ENCODE measurements at places on chromosomes 4 and X.

DNA sequence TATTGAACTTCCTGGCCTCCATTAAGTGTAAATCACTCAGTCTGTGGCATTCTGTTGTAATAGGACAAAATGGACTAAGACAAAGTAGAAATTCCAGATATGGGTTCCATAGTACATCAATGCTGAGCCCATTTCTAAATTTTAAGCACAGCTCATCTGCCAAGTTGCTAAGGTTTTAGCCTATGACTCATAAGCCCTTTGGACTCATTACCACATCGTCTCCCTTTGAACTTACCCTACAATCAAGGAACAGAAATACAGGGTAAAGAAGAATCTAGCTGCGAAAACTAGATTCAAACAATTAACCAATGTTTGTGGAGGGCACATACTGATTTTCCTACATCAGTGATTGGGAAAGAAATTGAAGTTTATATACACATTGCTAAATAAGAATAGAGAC is 31.8 kb downstream of the NAA11 start:
- DNase-seq = no peak

- DNase-seq = no peak
Measured at GRCh38 chrX:92351511-92351910, 572.3 kb downstream of the PCDH11X start.

- no peak for DNase-seq
Measured at GRCh38 chr4:102263024-102263787, 82.1 kb downstream of the SLC39A8 start.

DNA sequence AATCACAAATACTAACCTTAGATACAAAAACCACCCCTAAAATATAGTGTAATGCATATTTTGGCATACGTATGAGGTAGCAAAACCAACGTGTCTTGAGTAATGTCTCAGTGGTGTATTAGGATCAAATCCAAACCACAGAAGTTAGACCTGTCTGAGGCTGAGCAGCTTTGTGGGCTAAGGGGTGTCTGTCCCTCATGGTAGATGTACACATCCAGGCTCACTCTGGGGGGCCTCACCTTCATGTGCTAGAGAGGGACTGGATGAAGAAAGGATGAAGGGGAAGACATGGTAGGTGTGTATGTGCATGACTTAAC is 188.0 kb upstream of the TBC1D9 start:
- no peak for DNase-seq

DNA sequence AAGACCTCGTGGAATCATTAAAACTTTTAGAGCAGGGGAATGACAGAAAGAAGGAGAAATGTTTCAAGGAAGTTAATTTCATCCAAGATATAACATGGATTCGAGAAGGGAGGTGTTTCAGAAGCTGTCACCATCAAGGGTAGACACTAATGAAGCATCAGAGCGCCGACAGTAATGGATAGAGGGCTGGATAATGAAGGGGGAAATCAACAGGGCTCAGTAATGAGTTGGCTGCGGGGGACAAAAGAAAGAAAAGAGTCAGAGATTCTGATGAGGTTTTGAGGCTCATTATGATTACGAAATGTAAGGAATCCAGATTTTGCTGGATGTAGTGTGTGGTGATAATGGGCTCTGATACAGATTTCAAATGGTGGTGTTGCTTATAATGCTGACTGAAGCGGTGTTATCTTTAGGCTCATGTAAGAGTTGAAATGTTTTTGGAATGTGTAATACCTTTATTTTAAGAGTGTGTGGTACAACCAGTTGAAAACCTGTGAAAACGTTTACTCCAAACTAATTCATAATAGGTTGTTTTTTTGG is 39.3 kb upstream of the TENM3 start:
- no peak for DNase-seq

DNA sequence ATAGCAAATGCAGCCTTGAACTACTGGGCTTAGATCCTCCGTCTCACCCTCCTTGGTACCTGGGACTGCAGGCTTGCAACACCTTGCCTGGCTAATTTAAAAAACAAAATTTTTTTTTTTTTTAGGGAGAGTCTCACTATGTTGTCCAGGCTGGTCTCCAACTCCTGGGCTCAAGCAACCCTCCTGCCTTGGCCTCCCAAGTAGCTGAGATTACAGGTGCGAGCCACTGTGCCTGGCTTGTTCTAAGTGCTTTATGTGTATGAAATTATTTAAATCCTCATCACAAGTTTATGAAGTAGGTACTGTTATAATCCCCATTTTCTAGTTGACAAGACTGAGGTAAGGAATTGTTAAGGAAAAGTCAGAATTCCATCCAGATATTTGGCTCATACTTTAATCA is 43.0 kb downstream of the CLCN3 start:
- DNase-seq = no peak

Measured in HFF-Myc (cell line).